ENCODE measurements at places on chromosomes 1 and 21.

GRCh38 chr1:180837020-180837419 is 75.7 kb upstream of the KIAA1614 start:
- DNase-seq = no peak

DNA sequence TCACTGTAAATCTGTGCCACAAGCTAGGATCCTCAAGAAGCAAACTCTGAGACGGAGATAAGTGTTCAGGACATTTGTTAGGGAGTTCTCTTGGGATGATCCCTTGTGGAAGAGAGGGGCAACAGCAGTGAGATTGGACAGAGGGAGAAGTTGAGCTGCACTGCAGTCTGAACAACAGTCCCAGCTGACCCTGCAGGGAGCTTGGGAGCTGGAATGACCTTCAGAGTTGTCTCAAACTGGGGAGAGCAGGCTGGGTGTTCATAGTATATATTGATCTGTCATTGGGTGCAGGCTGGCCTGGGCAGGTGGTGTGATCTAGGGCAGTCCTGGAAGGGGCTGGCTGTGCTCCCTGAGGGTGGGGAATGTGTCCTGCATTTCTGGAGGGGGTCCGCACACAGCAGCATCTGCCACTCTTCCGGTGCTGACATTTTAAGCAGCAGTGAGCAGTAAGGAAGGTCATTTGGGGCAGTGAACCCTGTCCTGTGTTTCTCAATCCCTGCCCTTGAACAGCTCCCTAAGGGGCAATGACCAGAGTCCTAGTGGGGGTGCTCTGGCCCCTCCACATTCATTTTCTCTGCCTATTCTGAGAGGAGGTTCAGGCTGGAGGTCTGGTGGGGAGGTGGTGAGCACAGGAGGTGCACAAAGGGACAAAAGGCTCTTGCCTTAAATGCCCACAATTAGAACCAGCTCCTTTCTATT is 90.2 kb upstream of the PPM1J start:
- no peak for DNase-seq

DNA sequence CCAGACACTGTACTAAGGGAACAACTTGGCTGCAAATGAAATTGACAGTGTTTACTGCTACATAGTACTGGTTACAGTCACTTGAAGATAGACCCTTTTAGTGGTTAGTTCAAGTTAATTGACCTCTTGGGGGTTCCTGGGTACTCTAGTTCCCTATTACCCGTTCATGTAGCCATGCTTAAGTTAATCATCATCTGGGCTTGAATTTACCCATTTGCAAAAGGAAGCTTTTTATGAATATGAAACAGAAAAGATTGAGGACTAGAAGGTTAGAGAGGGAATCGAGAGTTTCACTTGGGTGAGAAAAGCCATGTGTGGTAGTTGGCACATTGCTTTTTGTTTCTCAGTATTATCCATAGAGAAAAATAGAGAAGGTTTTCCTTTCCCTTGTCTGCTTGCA is 2.7 kb downstream of the MIA3 start:
- DNase-seq = no peak

GRCh38 chr1:234781241-234782065 is 171.5 kb upstream of the IRF2BP2 start:
- DNase-seq = no peak

DNA sequence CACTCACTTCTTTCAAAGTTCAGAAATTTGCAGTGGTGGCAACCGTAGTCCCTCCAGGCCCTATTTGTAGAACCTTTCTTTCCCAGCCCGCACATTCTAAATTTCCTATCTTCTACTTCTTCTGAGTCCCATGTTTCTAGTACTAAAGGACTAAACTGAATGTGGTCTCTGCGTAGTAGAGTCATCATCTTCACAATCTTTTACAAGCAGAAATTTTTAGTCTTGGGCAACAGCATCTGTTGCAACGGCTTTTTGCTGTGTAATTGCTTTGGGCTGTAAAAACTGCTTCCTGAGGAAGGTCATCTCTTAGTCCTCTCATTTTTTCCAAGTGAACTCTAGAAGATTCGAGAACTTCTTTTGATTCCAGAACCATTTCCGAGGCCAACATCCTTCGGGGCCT is 23.9 kb downstream of the VAV3 start:
- no peak for DNase-seq

GRCh38 chr1:41813755-41814745 is 104.7 kb downstream of the HIVEP3 start:
- no peak for DNase-seq
